ENCODE measurements at places on chromosomes 11 and 22.
A peak's percentile ranks its signal among the peaks of the same experiment; 100 is the strongest.

DNA sequence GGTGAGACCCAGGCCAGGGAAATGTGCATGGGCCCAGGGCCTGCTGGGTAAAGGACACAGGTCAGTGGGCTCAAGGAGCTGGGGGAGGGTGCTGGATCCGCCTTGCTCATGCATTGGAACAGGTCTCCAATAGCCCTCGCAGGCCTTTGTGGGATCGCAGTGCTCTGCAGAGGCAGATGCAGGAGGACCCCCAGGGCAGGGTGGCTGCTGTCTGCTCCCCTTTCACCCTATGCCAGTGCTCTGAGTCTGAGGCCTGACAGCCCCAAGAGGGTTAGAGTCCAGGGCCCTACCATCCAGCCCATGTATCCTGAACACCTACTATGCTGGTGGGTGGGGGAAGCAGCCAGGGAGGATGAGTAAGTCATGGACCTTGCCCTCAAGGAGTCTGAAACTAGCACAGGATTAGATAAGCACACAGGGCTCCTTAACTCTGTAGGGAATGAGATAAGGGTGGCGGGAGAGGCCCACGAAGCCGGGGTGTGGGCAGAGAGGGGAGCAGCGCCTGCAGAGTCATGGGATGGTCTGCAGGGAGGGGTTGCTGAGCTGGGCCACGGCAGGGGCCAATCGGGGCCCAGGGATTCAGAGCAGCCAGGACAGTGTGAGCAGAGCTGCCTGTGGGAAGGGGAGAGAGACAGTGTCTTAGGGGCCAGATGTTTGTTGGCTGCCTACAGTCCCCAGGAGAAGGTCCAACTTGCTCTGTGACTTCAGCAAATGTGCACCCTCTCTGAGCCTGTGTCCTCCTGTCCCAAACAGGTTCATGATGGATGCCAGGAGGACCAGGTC lies 10.5 kb upstream of the EHD1 start:
- peak; percentile 68 for DNase-seq

- DNase-seq: no peak
Measured at GRCh38 chr22:47247579-47248240, 485.3 kb downstream of the TBC1D22A start.

GRCh38 chr11:1733716-1734640 lies 16.4 kb downstream of the IFITM10 start:
- DNase-seq: no peak

DNA sequence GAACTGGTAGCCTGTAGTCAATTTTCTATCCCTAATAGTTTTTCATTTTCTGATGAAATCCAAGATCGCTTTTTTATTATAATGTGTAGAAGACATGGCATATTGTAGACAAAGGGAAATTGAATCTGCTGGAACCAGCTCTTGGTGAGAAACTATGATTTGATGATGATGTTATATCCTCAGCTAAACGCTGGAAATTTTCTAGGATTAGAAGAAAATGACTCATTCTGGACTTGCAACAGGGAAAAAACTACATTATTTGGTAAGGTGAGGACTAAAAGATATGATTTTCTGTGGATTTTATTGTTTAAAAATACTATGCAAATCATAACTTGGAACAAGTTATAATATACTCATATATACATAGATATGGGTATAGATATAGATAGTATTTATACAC lies 14.1 kb upstream of the PGM2L1 start:
- DNase-seq: no peak

DNA sequence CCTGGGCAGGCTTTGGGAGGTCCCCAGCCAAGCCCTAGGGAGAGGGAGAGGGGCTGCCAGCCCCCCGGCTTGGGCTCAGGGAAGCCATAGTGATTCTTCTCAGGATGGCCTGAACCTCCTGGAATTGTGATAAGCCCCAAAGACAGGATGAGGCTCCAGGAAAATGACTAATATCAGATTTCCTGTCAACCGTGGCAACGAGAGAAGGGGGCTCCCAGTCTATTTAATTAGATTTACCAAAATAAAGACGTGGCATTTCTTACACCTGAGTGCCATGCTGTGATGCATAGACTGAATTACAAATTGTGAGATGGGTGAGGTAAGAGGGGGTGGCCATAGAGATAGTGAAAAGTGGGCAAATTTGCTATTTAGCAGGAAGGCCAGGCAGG lies 20.4 kb downstream of the SERPINH1 start:
- no peak for DNase-seq

GRCh38 chr11:64918017-64918416 lies 1.0 kb upstream of the ATG2A start:
- DNase-seq: peak; percentile 29

DNA sequence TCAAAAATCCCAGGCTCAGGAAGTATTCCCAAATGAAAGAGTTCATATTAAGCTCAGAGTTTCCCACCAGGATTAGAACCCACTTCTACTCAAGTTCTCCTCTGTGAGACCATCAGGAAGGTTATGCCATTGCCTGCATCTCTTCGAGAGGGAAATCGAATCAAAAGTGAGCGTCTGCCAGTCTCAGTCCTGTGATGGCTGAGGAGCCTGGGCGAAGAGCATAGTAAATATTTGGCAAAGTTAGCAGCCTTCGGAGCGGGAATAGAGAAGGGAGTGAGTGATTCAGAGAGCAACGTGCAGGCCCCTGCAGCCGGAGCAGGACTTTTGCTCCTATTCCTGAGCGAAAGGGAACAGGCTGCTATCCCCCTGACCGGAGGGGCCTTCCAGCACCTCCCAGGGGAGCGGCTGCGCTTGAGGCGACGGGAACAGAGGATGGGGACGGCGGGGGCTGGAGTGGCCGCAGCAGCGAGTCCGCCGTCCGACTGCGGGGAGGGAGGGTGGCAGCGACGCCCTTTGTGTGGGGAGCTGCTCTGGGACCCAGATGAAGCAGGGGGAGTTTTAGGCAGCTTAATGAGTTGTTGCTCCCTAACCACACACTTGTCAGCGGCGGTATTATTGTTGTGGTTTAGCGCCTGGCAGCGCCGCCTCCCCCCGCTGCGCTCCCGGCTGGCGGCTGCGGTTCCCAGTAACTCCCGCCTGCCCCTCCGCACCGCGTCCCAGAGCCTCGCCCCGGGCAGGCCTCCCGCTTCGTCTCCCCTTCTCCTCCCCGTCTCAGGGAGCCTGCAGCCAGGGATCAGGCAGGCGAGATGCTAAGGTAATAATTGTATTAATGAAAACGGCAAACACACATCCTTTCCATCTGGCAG lies 21.7 kb upstream of the NRGN start:
- peak; percentile 75 for DNase-seq

DNA sequence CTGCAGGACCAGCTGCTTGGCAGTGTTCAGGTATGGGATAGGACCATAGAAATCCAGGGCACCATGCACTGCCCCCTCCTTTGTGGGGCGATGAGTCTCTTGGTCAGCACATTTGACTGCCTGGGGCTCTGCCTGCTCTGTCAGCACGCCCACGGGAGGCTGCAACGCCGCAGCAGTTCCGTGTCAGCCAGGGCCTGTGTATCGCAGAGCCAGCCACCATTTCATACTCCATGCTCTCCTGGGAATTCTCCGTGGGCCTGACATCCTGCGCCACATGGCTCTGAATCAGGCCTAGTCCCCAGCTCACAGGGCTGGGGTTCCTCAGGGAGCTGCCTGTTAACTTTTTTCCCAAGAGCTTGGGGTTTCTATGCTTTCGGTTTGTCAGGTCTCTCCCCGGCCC lies 16.9 kb upstream of the RELT start:
- DNase-seq: no peak

DNA sequence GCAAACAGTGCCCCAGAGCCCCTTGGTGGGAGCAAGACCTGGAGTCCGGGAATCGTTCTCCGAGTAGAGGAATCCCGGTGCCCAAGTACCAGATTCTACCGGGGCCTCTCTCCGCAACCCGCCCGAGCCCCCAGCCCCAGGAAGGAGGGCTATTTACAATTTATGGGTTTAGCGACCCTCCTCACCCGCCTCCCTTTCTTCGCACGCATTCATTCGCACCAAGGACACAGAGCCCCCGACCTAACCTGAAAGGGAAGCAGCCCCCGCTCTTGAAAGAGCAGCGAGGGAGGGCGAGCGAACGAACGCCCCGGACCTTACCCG lies 628 bp downstream of the LRP4 start:
- DNase-seq: no peak

- no peak for DNase-seq
Measured at GRCh38 chr11:33700063-33700501, 544 bp downstream of the C11orf91 start.
